RKO (cell line): ENCODE measurements at places on chromosomes 16 and 17.

GRCh38 chr17:45393411-45393810 is 39.3 kb downstream of the ARHGAP27 start:
- DNase-seq = no peak

DNA sequence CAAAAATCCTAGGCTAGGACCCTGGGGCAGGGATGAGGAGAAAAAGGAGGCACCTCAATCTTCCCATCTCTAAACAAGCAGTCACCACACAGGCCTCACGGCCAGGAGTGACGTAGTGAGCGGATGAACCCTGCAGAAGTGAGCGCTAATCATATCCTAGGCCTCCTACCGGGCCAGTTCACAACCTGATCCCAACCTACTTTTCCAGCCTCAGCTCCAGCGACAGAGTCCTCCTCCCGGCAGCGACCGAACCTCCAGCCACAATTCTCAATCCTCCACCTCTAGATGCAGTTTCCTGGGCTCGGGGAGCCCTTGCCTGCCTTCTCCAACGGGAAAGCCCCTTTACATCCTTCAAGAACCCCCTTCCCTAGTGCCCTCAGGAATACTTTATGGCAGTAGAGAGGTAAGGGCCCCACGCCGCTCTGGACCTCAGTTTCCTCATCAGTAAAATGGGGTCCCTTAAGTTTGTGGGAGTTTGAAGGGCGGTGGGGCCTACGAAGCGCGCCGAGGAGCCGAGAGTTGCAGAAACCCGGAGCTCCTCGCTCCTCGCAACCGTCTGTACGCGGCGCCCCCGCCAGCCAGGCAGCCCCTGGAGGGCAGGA is 1.4 kb downstream of the ZNF668 start:
- DNase-seq = peak; percentile 76

DNA sequence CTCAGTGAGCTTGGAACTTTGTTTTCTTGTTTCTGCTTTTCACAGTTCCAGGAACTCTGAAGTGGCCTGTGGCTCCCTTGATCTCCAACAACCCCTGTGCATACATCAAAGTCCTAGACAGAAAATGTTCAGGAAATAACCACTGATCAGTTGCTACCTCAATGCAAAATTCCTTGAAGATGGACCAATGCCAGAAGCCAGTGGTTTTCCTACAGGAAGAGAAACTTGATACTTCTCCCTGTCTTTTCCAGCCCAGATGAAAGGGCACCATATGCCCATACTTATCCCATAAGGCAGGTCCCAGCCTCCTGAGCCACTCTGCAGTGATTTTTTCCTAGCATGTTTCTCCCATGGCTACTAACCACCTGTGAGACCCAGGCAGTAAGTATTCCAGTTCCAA is 12.3 kb upstream of the CDRT4 start:
- DNase-seq = no peak

DNA sequence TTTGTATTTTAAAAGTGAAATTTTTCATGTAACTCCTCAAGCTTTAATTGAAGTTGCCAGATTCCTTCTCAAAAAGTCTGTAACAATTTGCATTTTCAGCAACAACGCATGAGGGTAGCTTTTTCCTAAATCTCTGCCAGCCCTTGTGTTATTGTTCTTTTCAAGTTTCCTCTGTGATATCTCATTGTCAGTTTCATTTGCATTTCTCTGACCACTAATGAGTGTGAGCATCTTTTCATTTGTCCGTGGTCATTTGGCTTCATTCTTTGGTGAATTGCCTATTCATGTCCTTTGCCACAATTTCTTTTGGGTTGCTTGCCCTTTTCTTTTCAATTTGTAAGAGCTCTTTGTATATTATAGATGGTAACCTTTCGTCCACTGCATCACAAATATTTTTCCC is 68.0 kb upstream of the NKD1 start:
- no peak for DNase-seq
